HCT116 (cell line): ENCODE measurements at places on chromosomes 6 and 20. TPM values are rescaled to one million over a fixed set of nuclear protein-coding genes. Genes with fewer than 3 reads are reported as not detected.

DNA sequence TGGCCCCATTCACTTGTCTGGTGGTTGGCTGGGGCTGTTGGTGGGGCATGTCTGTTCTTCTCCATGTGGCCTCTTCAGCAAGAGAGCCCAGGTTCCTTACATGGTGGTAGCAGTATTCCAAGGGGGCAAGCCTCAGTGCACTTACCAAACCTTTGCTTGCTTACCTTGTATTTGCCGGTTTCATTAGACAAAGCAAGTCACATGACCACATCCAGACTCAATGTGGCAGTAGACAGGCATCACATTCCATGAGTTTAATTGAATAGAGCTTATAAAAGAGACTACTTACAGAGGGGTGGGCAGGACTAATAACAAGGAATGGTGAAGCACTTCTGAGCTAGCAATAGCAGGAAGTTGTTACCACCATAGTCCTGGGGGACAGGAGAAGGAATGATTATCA, 78.6 kb downstream of the SNAP25 start:
- no peak for DNase-seq
- no peaks in the 10 kb centered on the region for H3K36me3 ChIP-seq
- H3K4me1 ChIP-seq, result no peaks in the 10 kb centered on the region
- no peak overlapping the region for H3K4me3 ChIP-seq
- no peak overlapping the region for H3K27ac ChIP-seq
- no peaks in the 10 kb centered on the region for H3K27me3 ChIP-seq

DNA sequence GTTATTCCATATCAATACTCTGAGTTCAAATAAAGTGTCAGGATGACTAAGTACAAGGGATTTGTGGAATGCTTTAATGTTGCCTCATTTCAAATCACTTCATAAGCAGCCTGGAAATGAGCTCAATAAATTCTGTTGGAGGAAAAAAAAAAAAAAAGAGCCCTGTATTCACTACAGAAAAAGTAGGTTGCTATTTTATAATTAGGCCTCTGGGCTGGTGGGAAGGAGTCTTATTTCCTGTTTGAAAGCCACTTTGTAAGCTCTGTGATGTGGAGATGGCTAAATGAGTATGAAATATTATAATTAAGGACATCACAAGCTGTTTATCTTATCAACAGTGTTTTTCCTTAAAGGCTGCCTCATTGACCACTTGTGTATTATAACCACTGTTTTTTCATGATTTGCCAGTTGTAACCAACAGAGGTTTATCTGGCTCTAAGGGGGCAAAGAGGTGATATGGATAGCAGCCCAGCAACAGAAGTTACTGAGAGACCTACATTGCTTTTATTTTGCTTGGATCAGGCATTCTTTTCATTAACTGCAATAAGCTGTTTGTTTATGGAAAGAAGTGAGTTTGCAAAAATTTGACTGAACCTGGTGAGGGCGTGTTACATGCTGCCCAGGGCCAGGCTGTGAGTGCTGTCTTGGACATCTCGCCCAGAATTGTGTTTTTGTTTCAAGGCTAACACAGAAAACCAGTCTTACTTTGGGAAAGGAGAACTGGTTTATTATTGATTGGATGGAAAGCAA, 563.3 kb upstream of the MAP3K7 start:
- H3K36me3 ChIP-seq, result no peaks in the 10 kb centered on the region
- H3K4me1 ChIP-seq, result no peaks in the 10 kb centered on the region
- H3K4me3 ChIP-seq, result no peak overlapping the region
- DNase-seq, result no peak

DNA sequence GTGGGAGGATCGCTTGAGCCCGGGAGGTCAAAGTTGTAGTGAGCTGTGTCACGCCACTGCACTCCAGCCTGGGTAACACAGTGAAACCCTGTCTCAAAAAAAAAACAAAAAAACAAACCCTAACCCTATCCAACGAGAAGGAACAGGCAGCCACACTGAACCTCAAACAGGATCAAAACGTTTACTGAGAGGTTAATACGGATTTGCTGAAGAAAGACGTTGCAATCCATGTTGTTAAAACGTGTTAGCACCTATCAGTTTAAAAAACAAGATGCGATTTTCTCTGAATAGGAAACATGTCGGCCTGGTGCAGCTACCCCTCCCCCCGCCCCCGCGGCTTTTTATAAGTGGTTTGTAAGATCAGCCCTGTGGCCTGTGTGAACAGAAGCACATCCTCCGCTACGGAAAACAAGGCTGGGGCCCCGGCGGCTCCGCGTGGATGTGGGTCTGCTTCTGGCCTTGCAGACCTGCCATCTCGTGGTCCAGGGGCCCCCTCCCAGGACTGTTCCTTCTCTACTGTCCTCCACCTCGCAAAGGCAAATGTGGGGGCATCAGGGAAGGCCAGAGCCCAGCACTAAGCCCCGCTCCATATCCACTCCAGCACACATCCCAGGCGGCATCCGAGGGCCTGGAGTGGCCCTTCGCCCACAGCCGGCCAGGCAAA, 11.4 kb downstream of the SLC2A4RG start:
- no peak for DNase-seq
- H3K4me1 ChIP-seq, result no peaks in the 10 kb centered on the region
- no peak overlapping the region for H3K27ac ChIP-seq
- H3K4me3 ChIP-seq, result no peak overlapping the region
- no peaks in the 10 kb centered on the region for H3K27me3 ChIP-seq

GRCh38 chr6:49342410-49342809, 120.6 kb downstream of the MMUT start:
- no peaks in the 10 kb centered on the region for H3K4me1 ChIP-seq
- no peaks in the 10 kb centered on the region for H3K27me3 ChIP-seq
- H3K27ac ChIP-seq, result no peak overlapping the region
- no peak for DNase-seq

DNA sequence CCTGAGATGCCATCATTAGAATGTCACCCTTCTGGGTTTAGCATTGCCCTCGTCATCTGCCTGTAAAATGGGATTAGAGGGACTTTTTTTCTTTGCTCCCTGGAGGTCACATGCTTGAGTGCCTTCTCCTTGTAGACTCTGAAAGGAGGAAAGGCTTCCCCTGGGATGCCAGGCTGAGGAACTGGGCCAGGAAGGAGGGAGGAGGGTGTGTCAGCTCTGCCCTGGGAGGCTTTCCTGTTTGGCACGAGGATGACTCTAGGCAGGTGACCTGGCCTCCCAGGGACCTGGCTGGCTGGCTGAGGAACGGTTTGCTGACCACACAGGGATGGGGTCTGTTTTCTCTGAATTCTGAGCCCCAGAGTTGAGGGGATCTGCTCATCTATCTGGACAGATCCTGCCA, 137.9 kb upstream of the RNF24 start:
- H3K4me3 ChIP-seq, result no peak overlapping the region
- peaks cover 6% of the 10 kb centered on the region; the same call in 1 of the 2 replicates for H3K36me3 ChIP-seq
- no peaks in the 10 kb centered on the region for H3K27me3 ChIP-seq
- H3K4me1 ChIP-seq, result peaks cover 35% of the 10 kb centered on the region

PROCR gene
- 52.0 TPM for total RNA-seq

SLA2 gene
- 0.12 TPM for total RNA-seq

HLA-A gene
- total RNA-seq, result 251 TPM

RSPH4A gene
- total RNA-seq, result 0.27 TPM
